ENCODE measurements at places on chromosomes 1 and 21.

- no peak for DNase-seq
Observed at GRCh38 chr1:4292861-4293260, 361.5 kb upstream of the AJAP1 start.

GRCh38 chr1:41404308-41404761 is 43.1 kb downstream of the FOXO6 start:
- DNase-seq, result peak; percentile 45

- peak; percentile 36 for DNase-seq
Observed at GRCh38 chr1:95041491-95042165, 31.1 kb downstream of the ALG14 start.

DNA sequence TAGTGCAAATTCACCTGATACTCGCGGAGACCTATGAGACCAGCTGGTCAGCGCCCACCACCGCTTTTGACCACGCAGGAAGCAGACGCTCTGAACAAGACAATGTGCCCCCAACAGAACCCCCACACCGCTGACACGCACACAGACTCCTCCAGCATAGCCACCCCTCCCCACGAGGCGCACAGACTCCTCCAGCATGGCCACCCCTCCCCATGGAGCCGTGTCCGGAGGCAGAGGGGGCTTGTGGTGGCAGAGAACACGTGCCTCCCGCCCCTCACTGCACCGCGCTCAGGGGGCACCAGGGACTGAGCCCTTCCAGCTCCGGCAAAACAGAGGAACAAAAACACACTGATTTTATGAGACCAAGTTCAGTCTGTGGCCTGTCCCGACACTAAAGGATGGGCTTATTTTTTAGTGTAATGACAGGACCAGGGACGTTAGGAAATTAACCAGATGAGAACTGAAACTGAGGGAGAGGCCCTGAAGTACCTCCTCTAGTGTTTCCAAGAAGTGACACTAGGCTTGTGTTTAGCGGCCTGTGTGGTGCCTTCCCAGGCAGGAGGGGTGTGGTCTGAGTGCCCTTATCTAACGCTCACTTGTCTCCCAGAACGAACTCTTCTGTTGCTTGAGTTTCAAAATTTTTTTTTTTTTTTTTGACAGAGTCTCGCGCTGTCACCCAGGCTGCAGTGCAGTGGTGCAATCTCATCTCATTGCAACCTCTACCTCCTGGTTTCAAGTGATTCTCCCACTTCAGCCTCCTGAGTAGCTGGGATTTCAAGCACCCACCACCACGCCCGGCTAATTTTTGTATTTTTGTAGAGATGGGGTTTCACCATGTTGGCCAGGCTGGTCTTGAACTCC is 10.0 kb upstream of the AGPAT3 start:
- no peak for DNase-seq

- DNase-seq, result no peak
Observed at GRCh38 chr1:206954459-206955342, 8.4 kb upstream of the PIGR start.

DNA sequence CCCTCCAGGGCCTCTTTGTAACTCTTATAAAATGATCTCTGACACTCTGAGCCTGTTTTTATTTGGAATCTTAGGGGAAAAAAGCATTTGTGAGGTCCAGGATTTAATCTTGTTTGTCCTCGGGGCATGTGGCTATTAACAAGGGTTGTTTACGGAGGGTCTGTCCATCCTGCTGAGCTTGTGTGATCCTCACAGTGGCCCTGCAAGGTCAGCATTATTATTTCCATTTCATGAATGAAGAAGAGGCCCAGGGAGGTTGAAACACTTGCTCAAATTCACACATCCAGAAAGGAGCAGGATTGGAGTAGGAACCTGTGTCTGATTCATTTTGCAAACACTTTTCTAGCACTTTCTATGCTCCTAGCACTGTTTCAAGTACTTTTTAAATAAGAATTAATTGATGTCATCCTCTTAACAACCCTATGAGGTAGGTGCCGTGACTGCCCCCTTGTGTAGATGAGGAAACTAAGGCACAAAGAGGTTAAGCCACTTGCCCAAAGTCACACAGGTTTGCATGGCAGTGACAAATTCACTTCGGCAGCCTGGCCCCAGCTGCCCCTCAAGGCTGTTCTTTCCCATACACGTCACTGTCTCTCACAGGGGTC is 178.9 kb downstream of the MIS18A start:
- DNase-seq, result no peak

DNA sequence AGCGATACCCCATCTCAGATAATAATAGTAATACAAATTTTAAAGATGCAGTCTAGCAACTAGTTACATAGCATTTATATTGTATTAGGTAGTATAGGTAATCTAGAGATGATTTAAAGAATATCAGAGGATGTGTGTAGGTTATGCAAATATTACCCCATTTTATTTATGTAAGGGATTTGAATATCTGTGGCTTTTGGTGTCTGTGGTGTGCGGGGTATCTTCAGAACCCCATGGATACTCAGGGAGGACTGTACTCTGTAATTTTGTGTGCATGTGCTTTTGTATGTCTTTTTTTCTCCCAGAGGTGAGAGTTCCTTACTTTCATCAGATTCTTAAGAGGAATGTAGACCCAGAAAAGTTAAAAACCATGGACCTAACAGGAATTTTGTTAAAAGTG is 12.8 kb downstream of the RNF2 start:
- DNase-seq, result no peak

DNA sequence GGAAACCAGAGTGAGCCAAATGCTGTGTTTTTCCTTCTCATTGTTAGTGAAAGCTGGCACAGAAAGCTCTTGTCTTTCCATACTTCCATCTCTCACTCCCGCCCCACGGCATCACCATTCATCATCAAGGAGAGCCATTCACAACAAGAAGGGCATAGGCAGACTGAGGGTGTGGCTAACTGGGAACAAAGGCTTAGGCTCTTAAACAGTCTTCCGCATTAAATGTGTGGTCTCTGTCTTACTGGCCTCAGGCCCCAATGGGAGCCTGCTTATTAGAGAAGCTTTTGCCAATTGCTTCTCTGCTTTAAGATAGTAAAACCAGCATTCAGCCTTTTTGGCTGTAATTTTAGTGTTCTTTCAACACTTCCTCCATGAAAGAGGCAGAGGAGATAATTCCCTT is 51.4 kb downstream of the TNFSF18 start:
- DNase-seq, result no peak

GRCh38 chr1:207486198-207486597 is 9.8 kb upstream of the CR1 start:
- DNase-seq, result no peak

DNA sequence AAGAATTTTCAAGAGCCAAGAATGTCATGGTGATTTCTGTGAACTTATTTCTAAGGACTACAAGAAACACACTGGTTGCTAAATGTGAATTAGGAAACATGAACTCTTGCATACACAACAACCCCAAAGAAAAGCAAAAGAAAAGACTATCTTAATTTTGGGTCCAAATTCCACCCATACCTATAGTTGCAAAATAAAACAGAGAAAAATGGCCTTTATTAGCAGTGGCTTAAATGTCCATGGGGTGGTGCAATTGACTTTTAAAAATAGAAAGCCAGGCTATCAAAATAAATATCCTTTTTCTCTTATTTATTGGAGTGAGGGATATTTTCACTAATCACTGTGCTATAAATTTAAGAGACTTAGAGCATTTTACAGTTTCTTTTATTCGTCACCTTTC is 80.9 kb upstream of the DPYD start:
- no peak for DNase-seq

DNA sequence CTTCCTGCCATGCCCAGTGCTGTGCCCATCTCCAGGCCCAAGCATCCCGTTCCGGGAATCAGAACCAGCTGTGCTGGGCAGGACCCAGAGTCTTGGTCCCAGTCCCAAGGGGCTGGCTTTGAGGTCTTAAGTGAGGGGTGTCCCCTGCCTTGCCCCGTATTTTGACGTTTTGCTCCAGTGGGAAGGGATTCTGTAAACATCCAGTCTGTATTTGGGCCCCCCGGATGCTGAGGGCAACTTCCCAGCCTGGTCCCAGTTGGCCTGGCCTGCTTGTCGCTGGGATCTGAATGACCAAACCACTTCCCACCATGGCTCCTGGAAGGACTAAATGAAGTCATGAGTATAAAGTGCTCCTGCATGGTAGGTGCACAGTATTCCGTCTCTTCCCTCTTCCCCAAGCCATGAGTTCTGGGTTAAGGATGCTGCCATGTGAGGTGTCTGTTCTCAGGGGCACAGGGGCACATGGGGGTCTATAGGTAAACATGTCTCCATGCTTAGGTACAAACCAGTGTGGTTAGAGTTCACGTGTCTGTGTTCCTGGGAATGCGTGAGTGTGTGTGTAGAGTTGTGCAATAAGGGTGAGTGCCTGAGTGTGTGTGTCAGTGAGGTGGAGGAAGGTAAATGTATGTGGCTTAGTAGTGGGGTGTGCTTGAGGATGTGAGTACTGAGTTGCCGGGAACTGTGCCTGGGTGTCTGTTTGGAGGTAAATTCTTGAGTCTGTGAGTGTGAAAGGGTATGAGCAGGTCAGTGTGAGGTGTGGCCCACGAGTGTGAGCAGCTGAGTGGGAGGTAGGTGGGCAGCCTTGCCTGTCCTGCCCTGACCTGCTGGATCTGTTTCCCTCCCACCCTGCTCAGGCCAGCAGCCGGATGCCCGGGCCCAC is 1.5 kb downstream of the B4GALT2 start:
- no peak for DNase-seq

DNA sequence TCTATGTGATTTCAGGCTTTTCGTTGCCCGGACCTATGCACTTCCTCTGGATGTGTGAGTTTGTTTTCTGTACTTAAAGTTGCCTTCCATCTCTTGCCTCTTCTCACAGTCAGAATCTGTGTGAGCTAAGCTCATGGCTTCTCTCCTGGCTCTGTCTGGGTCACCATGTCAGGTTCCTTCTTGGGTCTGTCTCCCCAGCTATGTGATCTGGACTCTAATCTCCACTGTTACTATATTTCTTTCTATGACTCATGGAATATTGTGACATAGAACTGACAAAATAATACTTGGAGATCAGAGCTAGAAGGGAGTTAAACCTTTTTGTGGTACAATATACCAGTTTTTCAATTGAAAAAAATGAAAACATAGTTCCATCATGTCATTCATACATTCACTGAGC is 172.7 kb upstream of the FGGY start:
- no peak for DNase-seq

DNA sequence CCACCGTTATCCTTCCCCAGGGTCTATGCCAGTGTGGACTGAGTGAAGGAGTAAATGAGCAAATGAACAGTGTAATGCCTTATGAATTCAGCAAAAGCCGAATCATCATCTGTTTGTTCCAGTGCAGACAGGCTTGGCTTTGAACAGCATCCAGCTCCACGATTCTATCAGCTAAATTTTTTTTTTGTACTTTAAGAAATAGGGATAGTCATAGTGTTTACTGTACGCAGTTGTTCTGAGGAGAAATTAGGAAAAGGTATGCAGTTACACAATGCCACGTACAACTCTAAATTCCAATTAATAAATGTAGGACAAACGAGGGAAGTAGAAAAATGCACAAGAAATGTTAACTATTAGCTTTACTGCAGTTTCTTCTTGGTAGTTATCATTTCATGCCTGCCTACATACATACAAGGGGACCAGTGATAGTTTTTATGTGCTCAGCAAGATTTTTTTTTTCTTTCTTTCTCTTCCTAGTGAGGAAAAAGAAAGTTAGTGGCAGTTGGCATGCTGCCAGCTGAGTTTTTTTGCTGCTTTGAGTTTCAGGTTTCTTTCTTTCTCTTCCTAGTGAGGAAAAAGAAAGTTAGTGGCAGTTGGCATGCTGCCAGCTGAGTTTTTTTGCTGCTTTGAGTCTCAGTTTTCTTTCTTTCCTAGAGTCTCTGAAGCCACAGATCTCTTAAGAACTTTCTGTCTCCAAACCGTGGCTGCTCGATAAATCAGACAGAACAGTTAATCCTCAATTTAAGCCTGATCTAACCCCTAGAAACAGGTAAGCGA is at the start of gene IFI44L:
Gene IFI44L, plus strand, starts transcription at position 646 of the 777 bp plus-strand sequence. CDS start 7,468 bp downstream, outside the sequence.
- DNase-seq, result no peak

- DNase-seq, result no peak
Observed at GRCh38 chr1:39128959-39129358, 75.5 kb upstream of the MACF1 start.

- DNase-seq, result no peak
Observed at GRCh38 chr1:160056648-160057169, 13.3 kb downstream of the KCNJ10 start.

- no peak for DNase-seq
Observed at GRCh38 chr1:182173808-182174512, 112.4 kb upstream of the ZNF648 start.

- peak; percentile 7 for DNase-seq
Observed at GRCh38 chr1:218459878-218460711, 115.0 kb downstream of the TGFB2 start.

DNA sequence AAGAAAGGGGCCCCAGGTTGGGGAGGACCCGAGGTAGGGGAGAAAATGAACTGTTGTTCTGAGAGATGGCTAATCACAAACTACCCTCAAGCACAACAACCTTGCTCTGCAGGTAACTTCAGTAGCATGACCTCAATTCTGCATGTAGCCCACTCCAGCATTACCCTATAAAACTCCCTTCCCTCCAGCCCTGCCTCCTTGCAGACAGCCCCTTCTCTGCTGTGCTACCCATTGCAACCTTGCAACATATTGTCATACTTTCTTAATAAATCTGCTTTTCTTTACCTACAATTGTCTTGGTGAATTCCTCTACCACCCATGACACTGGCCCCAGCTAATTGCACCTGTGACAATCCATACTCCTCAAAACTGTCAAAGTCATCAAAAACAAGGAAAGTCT is 428.9 kb downstream of the MATN1 start:
- no peak for DNase-seq

DNA sequence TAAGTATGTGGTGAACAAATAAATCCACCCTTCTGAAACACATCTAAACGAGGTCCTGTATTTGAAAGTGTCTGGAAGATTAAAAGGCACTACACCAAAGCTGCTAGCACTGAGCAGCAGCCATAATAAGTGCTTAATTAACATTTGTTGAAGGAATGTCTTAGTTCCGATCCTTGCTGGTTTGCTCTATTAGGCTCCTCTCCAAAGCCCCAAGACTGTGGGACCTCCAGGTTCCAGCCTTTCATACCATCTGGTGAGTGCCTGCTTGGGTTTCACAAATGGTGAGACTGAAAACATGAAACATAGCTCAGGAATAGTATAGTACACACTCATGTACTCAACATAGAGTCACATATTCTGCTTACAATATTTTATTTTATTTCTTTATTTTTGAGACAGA is 640 bp upstream of the CYP2J2 start:
- DNase-seq, result no peak

DNA sequence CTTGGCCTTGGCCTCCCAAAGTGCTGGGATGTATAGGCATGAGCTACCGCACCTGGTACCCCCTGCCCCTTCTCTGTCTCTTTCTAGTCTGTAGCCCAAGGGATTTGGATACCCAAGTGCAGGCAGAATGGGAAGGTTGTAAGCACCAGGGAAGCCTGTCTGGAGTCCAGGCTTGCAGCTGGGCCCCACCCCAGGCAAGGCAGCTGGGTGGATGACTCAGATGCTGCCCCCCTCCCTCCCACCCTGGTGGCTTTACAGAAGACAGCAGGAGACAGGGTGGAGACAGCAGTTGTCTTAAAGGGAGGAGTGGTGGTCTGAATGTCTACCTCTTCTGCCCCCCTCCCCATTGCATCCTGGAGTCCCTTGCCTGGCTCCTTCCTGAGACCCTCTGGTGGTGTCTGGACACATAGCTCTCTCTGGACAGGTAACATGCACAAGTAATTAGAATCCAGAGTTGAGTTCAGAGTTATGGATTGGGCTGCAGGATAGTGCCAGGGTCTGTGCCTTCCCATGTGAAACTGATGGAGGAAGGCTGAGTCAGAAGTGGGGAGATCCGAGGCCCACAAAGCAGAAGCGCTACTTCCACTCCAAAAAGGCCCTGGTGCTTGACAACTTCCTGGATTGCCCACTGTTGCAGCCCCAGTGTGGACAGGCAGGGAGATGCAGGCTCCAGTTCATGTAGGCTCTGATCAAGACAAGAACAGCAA is 5.1 kb downstream of the LMNA start:
- DNase-seq, result no peak
